ENCODE measurements at places on chromosomes 2 and 18.
A peak's percentile ranks its signal among the peaks of the same experiment; 100 is the strongest.

- H3K27ac ChIP-seq: no peak overlapping the region
- H3K36me3 ChIP-seq: no peaks in the 10 kb centered on the region
- DNase-seq: peak; percentile 95
- no peak overlapping the region for H3K4me3 ChIP-seq
- no peaks in the 10 kb centered on the region for H3K27me3 ChIP-seq
These were observed 182.3 kb upstream of the PGAP1 start for GRCh38 chr2:197108758-197109157.

DNA sequence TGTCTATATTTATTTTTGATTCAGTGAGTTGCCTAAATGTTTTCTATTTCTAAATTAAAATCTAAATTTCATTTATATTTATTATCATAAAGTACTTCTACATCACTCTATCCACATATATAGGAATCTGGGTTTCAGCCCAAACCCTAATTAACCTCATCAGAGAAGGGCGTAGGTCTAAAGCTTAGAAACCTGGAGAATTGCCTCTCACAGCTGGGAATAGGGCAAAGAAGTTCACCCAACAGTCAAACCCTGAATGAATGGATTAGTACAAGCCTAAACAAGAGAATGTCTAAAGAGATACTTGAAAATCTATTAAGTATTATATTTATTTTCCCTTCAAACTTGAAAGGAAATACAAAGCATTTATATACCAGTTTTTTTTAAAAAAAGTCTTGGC, 26.2 kb downstream of the TFPI start:
- no peaks in the 10 kb centered on the region for H3K27me3 ChIP-seq
- no peak for DNase-seq
- H3K4me3 ChIP-seq: no peak overlapping the region
- H3K36me3 ChIP-seq: no peaks in the 10 kb centered on the region
- no peak overlapping the region for H3K27ac ChIP-seq

GRCh38 chr18:72871091-72871490, 3.3 kb upstream of the NETO1 start:
- no peaks in the 10 kb centered on the region for H3K36me3 ChIP-seq
- no peak for DNase-seq
- H3K4me3 ChIP-seq: no peak overlapping the region
- peaks cover 19% of the 10 kb centered on the region for H3K27me3 ChIP-seq

GRCh38 chr2:43032213-43033015, 194.0 kb downstream of the ZFP36L2 start:
- H3K4me1 ChIP-seq: peaks cover 10% of the 10 kb centered on the region
- H3K4me3 ChIP-seq: no peak overlapping the region
- H3K36me3 ChIP-seq: no peaks in the 10 kb centered on the region
- DNase-seq: peak; percentile 43
- H3K27me3 ChIP-seq: no peaks in the 10 kb centered on the region

DNA sequence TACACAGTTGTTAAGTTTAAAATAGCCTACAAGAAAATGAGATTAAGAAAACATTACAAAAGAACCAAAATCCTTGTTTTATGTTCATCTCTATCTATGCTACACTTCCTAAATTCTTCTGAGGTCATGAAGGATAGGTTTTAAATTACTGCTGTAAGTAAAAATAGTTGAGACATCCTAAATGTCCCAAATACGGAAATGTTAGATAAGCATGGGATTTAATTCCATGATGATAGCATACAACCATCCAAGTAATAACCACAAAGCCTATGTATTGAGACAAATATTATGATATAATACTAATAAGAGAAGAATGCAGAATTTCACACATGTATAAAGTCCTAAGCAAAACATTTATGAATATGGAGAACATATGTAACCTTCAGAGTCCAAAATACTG, 34.1 kb downstream of the PIEZO2 start:
- no peaks in the 10 kb centered on the region for H3K36me3 ChIP-seq
- no peak overlapping the region for H3K27ac ChIP-seq
- peaks cover 24% of the 10 kb centered on the region for H3K4me1 ChIP-seq
- no peaks in the 10 kb centered on the region for H3K27me3 ChIP-seq
- no peak overlapping the region for H3K4me3 ChIP-seq

Measured in GM23248 (cell line).